ENCODE measurements at places on chromosomes 4 and X. TPM values are rescaled to one million over a fixed set of nuclear protein-coding genes. Genes with fewer than 3 reads are reported as not detected.

RIPPLY1 gene
- total RNA-seq, result 0.40 TPM

NUDT9 gene
- total RNA-seq, result 29.4 TPM

RPL10 gene
- total RNA-seq, result 2,095 TPM

STK32B gene
- total RNA-seq, result 1.6 TPM

MPC1L gene
- total RNA-seq, result not detected

AR gene
- total RNA-seq, result 13.1 TPM

FHDC1 gene
- 3.9 TPM for total RNA-seq

NIPAL1 gene
- 6.3 TPM for total RNA-seq

PPP1R3F gene
- total RNA-seq, result 9.9 TPM

EFHC2 gene
- total RNA-seq, result 2.0 TPM

DNA sequence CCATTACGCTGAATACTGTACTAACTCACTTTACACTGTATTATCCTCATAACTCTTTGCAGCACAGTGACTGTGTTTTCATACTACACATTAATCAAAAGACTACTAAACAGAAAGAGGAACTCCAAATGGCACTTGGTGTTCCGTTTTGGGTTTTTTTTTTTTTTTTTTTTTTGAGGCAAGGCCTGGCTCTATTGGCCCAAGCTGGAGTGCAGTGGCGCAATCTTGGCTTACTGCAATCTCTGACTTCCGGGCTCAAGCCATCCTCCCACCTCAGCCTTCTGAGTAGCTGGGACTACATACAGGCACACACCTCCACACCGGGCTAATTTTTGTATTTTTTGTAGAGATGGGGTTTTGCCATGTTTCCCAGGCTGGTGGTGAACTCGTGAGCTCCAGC lies 10.7 kb downstream of the KLHL8 start:
- peak; percentile 65 for DNase-seq

DNA sequence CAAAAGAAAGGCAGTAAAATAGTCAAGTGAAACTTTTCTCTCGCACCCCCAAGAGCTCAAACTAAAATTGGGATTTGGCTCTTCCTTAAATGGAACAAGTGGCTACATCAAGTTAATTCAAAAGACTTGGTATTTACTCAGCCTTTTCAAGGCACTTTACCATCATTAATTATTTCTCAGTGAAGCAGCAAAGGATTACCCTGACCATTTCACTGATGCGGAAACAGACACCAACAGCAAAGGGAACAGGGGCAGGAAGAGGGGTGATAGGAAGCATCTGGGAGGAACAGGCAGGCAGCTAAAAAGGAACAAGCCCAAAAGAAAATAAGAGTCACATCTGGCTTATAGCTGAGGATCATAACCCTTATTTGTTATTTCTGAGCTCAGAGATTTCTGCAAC lies 2.7 kb downstream of the SCML2 start:
- DNase-seq, result no peak

- no peak for DNase-seq
These were observed 269.6 kb downstream of the GBA3 start for GRCh38 chr4:22962295-22962694.

GRCh38 chr4:151207186-151207585 lies 69.8 kb upstream of the PRSS48 start:
- DNase-seq, result no peak

- no peak for DNase-seq
These were observed 331.1 kb upstream of the CPEB2 start for GRCh38 chr4:14671146-14671545.

- DNase-seq, result no peak
These were observed 6.8 kb upstream of the VSIG4 start for GRCh38 chrX:66046612-66047235.

DNA sequence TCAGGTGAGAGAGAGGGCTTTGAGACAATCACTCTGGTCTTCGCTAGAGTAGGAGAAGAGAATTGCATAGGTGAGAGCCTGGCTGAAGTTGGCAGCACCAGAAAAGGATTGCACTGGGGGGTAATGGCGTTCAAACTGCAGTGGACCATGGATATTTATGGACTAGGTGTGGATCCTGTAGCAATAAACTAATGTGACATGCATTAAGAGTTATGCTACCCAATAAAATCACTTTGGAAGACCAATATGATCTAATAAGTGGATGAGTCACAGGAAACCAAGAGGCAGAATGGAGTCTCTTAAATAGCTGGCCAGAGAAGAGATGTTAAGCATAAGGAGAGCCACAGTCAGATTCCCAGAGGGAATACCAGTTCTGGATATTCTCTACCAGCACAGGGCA lies 259.8 kb downstream of the FBXO8 start:
- no peak for DNase-seq
